NCI-H774 (cell line): ENCODE measurements at places on chromosomes 2 and 18.

DNA sequence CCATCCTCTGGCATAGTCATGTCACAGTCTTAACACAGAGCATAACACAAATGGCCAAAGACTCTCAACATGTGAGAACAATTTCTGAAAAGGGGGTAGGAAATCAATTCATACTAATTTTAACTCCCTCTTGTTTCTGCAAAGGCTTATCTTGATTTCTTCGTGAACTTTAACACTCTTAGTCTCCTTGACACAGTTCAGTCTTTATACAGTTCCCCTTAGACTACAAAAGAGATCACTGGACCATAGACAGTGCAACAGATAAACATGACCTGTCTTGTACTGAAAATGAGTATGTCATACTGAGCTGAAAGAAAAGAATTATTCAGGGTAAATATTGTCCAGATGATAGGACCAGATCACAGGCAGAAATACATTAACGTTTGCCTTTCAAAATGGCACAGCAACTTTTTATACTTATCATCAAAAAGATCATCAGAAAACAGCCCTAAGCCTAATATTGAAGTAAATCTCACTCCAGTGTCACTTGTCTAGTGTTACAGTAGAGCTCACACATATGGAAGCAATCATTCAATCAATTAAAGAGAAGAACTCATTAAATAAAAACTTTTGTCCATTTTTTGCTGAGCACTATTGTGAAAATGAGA, 56.4 kb upstream of the VRK2 start:
- no peak for DNase-seq

DNA sequence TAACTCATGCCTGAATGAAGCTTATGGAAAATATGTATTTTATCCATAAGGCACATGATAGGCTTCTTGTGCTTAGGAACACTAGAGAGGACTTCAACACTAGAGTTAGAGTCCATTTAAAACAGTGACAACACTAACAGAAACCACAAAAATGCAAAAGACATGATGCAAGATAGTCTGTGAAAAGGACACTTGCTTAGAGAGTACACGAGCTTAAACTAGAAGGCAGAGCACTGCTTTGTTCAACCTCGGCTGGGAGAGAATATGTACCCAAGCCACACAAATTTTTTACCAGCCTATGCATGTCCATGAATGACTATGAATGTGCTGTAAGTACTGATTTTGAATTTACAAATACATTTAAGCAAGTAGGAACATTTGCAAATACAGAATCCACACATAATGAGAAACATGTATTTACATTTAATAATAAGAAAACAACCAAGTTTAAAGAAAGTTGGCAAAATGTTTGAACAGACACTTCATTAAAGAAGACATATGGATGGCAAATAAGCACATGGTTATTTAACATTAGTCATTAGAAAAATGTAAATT, 130.6 kb downstream of the SPOPL start:
- DNase-seq, result no peak

DNA sequence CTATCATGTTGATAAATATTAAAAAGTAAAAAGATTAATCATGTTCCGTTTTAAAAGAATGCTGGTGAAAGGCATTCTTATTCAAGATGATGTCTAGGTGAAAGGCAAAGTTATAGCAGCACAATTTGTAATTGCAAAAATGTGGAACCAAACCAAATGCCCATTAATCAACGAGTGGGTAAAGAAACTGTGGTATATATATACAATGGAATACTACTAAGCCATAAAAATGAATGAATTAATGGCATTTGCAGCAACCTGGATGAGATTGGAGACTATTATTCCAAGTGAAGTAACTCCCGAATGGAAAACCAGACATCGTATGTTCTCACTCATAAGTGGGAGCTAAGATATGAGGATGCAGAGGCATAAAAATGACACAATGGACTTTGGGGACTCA, 286.4 kb downstream of the ARHGAP15 start:
- DNase-seq, result no peak

DNA sequence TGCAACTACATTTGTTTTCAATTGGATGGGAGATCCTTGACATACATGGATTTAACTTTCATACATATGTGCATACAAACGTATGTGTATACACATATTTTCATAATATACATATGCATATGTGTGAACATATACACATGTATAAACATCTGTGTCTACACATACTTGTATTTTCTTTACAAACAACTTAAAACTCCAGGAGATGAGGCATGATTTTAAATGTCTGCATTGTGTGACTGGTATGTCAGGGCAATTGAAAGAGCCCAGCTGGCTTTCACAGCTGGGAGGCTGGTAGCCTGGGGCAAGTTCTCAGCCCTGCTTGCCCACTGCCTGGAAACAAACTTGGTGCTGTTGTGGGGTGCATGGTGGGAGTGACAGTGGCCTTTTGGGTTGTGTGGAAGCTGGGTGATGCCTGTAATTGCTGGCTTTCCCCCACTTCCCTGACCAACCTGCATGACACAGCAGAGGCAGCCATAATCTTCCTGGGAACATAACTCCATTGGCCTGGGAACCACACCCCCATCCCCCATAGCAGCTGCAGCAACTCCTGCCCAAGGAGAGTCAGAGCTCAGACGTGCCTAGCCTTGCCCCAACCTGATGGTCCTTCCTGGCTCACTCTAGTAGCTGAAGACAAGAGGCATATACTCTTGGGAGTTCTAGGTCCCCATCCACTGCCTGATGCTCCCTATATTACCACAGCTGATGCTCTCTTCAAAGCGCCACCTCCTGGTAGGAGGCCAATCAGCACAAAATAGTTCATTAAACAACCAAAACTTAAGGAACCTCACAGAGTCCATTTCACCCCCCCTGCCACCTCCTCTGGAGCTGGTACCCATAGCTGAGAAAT, 158.3 kb downstream of the CERS6 start:
- DNase-seq, result no peak

- DNase-seq, result no peak
These were observed 98.5 kb downstream of the PRKCE start for GRCh38 chr2:45750001-45750400.

DNA sequence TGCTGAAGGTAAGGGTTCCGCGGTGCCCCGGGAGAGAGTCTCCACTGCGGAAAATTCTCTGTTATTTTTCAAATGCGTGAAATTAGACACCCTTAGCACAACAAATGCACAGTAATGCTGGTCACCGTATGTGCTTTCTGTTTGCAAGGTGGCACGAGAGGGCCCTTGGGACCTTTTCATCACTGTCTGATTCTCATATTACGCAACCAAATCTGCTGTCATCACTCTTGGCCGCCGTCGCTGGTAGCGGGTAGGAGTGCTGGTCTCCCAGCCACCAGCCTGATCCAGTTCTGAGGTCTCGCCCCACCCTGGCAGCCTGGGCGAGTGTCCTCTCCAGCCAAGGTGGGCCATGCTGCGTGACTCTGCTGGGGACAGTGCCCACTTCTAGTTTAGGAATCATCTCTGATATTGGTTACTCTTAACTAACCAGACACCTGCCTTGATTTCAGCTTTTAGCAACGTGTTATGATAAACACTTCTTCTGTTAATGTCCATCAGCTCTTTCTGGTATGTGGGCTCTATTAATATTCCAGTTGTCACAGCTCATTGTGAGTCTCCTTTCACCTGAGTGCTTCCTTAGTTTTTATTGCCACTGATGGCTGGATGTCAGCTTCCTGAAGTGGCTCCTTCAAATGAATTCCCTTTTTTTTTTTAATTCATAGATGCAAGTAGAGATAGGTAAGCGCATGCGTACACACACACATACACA, 199.4 kb downstream of the GBX2 start:
- DNase-seq, result no peak

GRCh38 chr2:102784940-102785339, 23.1 kb downstream of the TMEM182 start:
- DNase-seq, result no peak

DNA sequence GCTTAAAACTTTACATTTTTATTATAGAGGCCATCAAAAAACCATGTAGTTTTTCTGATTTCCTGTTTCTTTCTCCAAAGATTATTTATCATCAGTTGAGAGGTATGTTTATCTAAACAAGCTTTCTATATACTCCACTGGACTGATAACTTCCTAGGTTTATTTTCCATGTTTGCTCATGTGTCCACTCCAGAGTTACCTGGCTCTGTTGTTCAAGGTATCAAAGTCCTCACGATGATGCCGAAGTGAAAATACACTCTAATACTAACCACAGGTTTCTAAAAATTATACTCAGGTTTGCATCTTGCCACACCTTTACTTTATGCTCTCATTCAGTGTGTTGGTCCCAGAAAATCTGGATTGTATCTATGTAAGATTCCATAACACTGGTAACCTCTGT, 287.9 kb upstream of the GULP1 start:
- DNase-seq, result no peak

GRCh38 chr2:96697476-96697875, 42.4 kb downstream of the LMAN2L start:
- no peak for DNase-seq

DNA sequence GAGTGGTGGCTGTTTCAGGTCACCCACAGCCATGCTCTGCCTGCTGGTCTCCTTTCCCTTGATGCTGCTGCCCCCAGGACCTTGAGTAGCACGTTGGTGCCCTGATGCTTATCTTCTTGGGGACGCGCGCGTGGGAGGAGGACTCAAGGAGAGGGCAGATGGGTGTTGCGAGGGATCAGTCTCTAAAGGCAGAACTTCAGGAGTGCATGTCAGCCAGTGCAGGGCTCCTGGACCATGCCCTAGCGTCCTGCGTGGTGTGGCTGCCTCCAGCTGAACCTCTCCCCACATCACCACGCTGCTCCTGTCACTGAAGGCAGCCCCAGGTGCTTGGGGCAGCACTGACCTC, 62.5 kb upstream of the GLI2 start:
- DNase-seq, result no peak

- no peak for DNase-seq
These were observed 14.3 kb upstream of the MAP3K2 start for GRCh38 chr2:127401757-127402695.

GRCh38 chr2:22894761-22895160, 490.2 kb upstream of the KLHL29 start:
- DNase-seq, result peak; percentile 28

DNA sequence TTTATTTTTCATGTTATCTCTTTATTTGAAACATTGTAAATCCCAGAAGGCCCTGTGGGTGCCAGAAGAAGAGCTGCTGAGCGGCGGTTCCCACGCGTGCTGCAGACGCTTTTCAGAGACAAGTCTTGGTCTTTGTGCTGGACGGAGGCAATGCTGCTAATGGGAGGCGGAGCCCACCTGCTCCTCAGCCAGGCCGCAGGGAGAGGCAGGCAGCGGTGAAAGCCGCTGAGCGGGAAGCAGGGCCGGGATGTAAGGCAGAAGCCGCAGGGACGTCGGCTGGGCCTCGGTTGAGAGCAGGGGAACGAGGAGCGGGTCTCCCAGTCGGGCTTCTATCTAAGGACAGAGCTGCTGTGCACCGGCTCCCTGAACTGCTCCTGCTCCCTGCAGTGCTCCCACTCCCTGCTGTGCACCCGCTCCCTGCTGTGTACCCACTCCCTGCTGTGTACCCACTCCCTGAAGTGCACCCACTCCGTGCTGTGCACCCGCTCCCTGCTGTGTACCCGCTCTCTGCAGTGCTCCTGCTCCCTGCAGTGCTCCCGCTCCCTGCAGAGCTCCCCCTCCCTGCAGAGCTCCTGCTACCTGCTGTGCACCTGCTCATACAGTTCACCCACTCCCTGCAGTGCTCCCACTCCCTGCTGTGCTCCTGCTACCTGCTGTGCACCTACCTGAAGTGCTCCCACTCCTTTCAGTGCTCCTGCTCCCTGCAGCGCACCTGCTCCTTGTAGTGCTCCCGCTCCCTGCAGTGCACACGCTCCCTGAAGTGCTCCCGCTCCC, 16.4 kb downstream of the TMEM18 start:
- DNase-seq, result no peak
